Effector memory CD8-positive, alpha-beta T cell (primary cell): ENCODE measurements at places on chromosomes 11 and 22.
A peak's percentile ranks its signal among the peaks of the same experiment; 100 is the strongest.

- H3K4me3 ChIP-seq = peak overlapping the region; percentile 60
- no peaks in the 10 kb centered on the region for H3K27me3 ChIP-seq
- H3K36me3 ChIP-seq = peaks cover 44% of the 10 kb centered on the region
- peaks cover 89% of the 10 kb centered on the region for H3K4me1 ChIP-seq
- DNase-seq = peak; percentile 71
- peak overlapping the region; percentile 88 for H3K27ac ChIP-seq
These were observed 31.9 kb downstream of the FLI1 start for GRCh38 chr11:128725630-128726319.

GRCh38 chr11:37988031-37988430, 1390.0 kb upstream of the RAG2 start:
- H3K4me3 ChIP-seq = no peak overlapping the region
- H3K27ac ChIP-seq = no peak overlapping the region
- no peaks in the 10 kb centered on the region for H3K4me1 ChIP-seq

DNA sequence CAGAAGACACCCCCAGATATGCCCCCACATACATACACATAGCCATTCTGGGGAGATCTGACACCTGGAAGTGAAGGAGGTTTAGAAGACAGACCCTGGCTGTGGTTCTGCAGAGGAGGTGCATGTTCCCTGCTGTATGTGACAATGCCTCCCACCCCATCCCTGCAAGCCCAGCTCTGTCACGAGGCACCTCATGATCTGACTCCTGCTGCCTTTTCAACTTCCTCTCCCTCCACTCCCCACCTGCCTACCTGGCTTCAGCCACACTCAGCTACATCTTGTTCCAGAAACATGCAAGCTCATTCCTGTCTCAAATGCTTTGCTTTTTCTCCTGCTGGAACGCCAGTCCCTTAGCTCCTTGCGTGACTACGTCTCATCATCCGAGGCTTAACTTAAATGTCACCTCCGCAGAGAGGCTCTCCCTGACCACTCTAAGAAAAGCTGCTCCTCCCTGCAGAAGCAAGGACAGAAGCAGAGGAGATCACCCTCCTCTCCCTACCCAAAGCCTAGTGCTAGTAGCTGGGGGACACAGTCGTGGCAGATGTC, 114.5 kb downstream of the FEZ1 start:
- H3K36me3 ChIP-seq = peaks cover 2% of the 10 kb centered on the region
- no peaks in the 10 kb centered on the region for H3K4me1 ChIP-seq
- no peak for DNase-seq
- H3K4me3 ChIP-seq = no peak overlapping the region
- H3K27me3 ChIP-seq = peaks cover 67% of the 10 kb centered on the region

DNA sequence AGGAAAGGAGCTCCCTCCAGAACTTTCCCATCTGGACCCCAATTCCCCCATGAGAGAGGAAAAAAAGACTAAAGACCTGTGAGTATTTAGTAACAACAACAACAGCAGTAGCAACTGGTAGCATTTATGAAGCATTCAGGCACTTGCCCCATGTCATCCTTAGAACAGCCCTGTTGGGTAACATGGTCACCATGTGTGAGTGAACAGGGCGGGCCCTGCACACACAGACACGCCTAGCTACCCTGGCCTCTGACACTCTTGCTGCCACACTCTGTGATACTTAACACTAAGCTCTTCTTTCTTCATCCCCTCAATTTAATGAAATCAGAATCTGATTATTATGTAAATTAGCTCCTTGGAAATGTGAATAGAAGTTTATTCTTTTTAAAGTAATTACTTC, 26.1 kb upstream of the SLC25A18 start:
- no peak overlapping the region for H3K27ac ChIP-seq
- H3K27me3 ChIP-seq = peaks cover 16% of the 10 kb centered on the region
- no peaks in the 10 kb centered on the region for H3K4me1 ChIP-seq
- H3K4me3 ChIP-seq = no peak overlapping the region
- H3K36me3 ChIP-seq = no peaks in the 10 kb centered on the region

DNA sequence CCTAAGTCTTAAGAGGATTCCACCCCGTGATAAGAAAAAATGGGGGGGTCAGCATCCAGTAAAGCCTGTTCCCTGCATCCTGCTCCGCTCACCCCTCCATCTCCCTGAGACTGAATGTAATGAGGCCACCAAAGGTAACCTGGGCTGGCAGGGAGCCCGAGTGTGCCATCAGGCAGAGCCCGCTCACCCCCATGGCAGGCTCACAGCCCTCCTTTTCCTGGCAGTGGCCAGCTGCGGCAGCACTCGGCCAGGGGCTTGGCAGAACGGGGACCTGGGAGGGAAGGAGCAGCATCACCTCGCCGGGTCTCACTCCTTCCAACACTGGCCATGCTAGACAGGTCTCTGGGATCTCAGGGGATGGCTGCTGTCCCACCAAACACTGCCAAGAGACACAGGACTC, 64.4 kb downstream of the PRDM11 start:
- peaks cover 7% of the 10 kb centered on the region for H3K36me3 ChIP-seq
- H3K4me3 ChIP-seq = no peak overlapping the region
- H3K27ac ChIP-seq = no peak overlapping the region
- H3K4me1 ChIP-seq = peaks cover 12% of the 10 kb centered on the region
- H3K27me3 ChIP-seq = no peaks in the 10 kb centered on the region

GRCh38 chr11:113992459-113993110, 17.7 kb downstream of the HTR3A start:
- H3K27ac ChIP-seq = no peak overlapping the region
- H3K36me3 ChIP-seq = no peaks in the 10 kb centered on the region
- no peak overlapping the region for H3K4me3 ChIP-seq
- no peak for DNase-seq
- H3K4me1 ChIP-seq = no peaks in the 10 kb centered on the region

- no peak overlapping the region for H3K4me3 ChIP-seq
- no peak for DNase-seq
- peaks cover 5% of the 10 kb centered on the region for H3K36me3 ChIP-seq
- no peaks in the 10 kb centered on the region for H3K27me3 ChIP-seq
These were observed 817.4 kb downstream of the OPCML start for GRCh38 chr11:132714859-132715440.

GRCh38 chr11:15144347-15144746, 29.6 kb downstream of the INSC start:
- DNase-seq = no peak
- H3K27ac ChIP-seq = no peak overlapping the region
- H3K27me3 ChIP-seq = peaks cover 5% of the 10 kb centered on the region
- no peak overlapping the region for H3K4me3 ChIP-seq

DNA sequence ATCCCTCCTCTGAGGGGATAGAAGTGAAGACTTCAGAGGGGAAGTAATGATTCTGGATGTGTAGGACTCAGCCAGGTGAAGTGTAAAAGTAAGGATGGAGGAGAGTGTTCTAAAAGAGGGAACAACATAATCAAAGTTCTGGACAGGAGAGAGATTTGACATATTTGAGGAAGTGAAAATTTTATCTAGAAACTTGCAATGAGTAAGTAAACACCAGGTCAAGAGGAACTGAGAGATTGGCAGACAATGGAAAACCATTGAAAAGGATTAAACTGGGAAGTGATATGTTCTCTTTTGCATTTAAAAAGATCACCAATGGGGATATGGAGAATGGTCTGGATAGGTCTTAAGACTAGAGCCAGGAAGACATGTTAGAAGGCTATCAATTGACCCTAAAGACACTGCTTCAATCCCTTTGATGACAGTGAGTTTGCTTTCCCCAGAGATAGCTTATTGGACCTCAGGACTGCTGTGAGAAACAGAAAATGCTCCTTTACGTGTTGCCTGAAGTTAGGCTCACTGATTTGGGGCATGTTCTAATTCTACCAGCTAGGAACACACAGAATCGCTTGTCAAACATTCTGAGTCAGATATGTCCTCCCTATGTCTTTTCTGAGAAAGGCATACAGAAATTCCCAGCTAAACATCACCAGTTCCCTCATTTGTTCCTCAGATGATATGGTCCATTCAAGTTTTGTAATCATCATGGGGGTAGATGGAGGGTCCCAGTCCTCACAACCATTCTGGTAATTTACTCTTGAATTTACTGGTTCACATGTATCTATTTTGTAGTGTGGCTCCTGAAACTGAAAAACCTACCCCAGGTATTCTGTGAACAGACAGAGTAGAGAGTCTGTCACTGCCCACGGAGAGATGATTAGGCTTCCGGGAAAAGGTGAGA, 144.9 kb downstream of the MAML2 start:
- no peaks in the 10 kb centered on the region for H3K27me3 ChIP-seq
- H3K4me1 ChIP-seq = peaks cover 59% of the 10 kb centered on the region
- H3K36me3 ChIP-seq = peaks cover 13% of the 10 kb centered on the region
- peak overlapping the region; percentile 32 for H3K27ac ChIP-seq

GRCh38 chr11:41996533-41996932, 537.1 kb upstream of the LRRC4C start:
- H3K27me3 ChIP-seq = no peaks in the 10 kb centered on the region
- H3K27ac ChIP-seq = no peak overlapping the region
- DNase-seq = no peak
- no peak overlapping the region for H3K4me3 ChIP-seq

DNA sequence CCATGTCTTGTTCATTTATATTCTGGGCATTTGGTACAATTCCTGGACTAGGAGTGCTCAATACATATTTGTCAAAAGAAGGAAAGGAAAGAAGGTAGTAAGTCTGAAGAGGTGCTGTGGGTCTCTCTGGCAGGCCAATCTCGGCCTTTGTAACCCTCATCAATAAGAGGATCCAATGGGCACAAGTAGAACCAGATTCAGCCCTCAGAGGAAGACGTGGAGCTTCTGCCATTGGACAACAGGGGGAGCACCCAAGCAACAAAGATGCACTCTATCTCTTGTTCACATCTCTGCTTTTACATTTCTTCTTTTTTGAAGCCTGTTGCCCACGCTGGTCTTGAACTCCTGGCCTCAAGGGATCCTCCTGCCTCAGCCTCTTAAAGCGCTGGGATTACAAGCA, 2.2 kb upstream of the VPS11 start:
- H3K36me3 ChIP-seq = peaks cover 33% of the 10 kb centered on the region
- no peaks in the 10 kb centered on the region for H3K27me3 ChIP-seq
- peak overlapping the region; percentile 94 for H3K4me3 ChIP-seq
- peaks cover 22% of the 10 kb centered on the region for H3K4me1 ChIP-seq
- DNase-seq = peak; percentile 46

DNA sequence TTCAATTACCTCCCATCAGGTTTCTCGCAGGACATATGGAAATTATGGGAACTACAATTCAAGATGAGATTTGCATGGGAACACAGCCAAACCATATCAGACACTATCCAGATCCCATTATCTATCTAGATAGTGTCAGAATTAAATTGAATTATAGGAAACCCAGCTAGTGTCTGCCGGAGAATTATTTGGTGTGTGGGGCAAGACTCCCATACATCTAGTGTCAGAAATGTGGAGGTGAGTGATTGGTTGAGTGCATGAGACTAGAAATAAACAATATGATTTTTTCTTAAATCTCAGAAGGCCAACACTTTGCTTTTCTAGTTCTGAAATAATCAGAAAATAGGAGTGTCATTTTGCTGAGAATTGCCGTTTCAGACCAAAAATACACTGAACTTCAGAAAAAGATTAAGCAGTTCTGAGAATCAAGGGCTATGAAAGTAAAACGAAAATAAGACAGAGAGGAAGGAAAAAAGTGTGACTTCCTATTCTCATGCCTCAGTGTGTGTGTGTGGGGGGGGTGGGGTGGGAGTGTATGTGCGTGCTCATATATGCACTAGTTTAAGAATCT, 21.3 kb downstream of the CASP12 start:
- peak overlapping the region; percentile 69 for H3K4me3 ChIP-seq
- H3K27me3 ChIP-seq = no peaks in the 10 kb centered on the region
- H3K4me1 ChIP-seq = peaks cover 35% of the 10 kb centered on the region
- no peaks in the 10 kb centered on the region for H3K36me3 ChIP-seq
- no peak for DNase-seq
- H3K27ac ChIP-seq = peak overlapping the region; percentile 96

- H3K4me3 ChIP-seq = no peak overlapping the region
- H3K27ac ChIP-seq = no peak overlapping the region
- no peaks in the 10 kb centered on the region for H3K4me1 ChIP-seq
- peak; percentile 42 for DNase-seq
These were observed 19.2 kb downstream of the NPTXR start for GRCh38 chr22:38824585-38824984.

DNA sequence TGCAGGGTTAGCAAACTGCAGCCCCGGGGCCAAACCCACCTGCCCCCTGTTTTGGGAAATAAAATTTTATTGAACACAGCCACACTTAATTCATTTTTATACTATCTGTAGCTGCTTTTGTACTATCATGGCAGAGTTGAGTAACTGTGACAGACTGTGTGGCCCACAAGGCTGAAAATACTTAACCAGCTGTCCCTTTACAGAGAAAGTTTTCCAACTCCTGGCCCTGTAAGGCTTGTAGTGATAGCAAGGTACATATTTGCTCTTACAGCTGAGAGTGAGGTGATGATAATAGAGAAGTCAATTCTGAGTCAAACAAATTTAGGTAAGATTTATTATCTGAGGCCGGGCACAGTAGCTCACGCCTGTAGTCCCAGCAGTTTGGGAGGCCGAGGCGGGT, 87.4 kb upstream of the SLC6A5 start:
- DNase-seq = no peak
- no peak overlapping the region for H3K27ac ChIP-seq
- H3K36me3 ChIP-seq = peaks cover 3% of the 10 kb centered on the region
- no peaks in the 10 kb centered on the region for H3K4me1 ChIP-seq

DNA sequence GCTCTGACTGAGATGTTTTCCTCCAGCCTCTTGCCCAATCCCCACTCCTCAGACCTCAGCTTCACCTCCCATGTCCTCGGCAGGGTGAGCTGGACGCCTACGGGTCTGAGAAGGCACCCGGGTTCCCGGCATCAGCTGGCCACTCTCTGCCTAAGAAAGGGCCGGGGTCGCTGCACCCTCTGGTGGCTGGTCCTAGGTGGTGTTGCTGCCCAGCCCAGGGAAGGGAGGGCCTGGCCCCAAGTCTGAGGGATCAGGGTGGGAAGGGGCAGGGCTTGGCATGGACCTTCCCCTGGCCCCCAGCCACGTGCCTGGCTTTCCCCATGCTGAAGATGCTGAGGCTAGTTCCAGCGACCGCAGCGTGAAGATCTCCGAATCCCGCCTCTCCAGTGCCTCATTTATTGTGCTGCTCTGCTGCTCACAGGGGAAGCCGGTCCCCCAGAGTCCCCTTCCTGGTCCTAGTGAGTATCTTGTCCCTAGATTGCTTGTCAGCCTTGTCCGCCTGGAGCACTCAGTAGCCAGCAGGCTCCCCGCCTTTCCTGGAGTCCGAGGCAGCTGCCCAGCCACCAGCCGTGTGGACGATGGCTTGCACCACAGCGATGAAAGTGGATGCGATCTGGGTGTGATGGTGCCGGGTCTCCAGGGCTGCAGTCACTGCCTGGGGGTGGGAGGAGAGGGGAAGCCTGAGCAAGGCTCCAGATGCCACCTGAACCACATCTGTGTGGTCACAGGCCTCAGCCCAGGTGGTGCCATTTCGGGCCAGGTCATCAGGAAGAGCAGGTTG, 2.9 kb upstream of the GGT5 start:
- peak overlapping the region; percentile 8 for H3K27ac ChIP-seq
- DNase-seq = peak; percentile 36
- no peak overlapping the region for H3K4me3 ChIP-seq
